ENCODE measurements at places on chromosomes 4 and X.

DNA sequence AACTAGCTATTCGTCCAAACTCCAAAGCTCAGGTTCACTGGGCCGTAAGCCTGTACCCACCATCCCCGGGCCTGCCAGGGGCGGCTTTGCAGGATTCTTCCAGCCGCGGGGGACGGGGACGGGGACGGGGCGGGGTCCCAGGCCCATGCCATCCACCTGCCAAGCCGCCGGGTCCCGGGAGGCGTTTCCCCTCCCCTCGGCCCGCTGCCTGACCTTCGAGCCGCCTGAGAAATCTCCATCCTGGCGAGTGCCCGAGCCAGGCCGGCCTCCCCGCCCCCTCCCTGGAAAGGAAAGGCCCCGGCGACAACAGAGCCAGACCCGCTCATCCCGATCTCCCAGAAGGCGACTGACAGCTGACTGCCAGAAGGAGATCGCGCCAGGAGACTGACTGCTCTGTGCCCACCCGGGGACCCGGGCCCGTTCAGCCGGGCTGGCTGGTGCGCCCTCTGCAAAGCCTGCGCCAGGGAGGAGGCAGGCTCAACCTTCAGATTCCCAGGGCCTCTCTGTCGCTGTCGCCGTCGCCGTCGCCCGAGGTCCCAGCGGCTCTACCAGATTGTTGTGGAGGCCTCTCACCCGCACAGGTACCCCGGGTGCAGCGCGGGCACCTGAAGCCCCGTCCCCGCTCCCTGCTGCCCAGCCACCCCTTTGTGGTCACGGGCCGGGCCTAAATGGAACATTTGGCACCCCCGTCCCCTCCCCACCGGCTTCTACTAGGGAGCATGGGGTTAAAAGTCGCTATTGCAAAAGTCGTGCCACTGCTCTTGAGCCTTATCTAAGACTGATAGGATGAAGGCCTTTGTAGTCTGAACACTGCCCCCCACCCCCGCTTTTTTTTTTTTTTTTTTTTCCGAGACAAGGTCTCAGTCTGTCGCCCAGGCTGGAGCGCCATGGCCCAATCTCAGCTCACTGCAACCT, at the start of gene RGN:
Gene RGN, plus strand, starts transcription at position 315 of the 915 bp plus-strand sequence. CDS start 2,702 bp downstream, outside the sequence.
- no peak for DNase-seq

GRCh38 chr4:42149004-42149403, 3.5 kb downstream of the BEND4 start:
- no peak for DNase-seq

GRCh38 chr4:52991472-52991871, 129.4 kb downstream of the RASL11B start:
- DNase-seq: no peak

- no peak for DNase-seq
These were observed 41.0 kb upstream of the GATB start for GRCh38 chr4:151801547-151802516.

- DNase-seq: no peak
These were observed 368.1 kb downstream of the UNC5C start for GRCh38 chr4:95180531-95181242.

DNA sequence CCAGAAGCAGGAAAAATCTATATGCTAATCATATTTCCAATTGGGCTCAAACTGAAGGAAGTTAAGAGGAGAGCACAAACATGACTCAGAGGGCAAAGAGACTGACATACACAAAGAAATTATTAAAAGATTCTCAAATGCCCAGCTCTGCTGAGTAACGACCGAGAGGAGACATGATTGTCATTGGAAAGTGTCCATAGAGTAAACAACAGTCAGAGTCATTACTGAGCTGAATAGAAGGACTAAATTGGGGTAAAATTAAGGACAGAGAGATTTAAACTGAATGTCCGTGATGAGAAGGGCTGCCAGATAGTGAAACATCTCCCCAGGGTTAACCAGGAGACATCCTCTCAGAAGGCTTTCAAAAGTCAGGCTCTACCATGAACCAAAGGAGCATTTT, 111.2 kb upstream of the GALNT7 start:
- DNase-seq: no peak

- DNase-seq: no peak
These were observed 107.6 kb upstream of the CBR4 start for GRCh38 chr4:169117591-169118081.

DNA sequence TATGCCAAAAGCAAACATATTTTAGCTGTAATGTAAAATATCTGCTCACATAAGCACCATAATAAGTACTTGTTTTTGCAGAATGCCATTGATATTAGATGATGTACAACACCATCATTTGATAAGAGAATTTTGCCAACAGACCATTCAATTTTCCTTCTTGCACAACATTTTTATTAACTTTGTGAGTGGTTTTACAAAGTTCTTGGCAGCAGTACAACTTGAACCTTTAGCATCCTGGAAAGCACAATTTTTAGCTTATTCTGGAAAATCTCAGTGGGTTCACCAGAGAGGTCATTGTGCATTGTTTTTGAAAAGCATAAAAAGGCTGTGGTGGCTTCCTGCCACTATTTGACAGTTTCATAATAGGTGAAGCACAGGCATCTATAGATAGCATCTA, 26.4 kb upstream of the REPS2 start:
- DNase-seq: no peak

DNA sequence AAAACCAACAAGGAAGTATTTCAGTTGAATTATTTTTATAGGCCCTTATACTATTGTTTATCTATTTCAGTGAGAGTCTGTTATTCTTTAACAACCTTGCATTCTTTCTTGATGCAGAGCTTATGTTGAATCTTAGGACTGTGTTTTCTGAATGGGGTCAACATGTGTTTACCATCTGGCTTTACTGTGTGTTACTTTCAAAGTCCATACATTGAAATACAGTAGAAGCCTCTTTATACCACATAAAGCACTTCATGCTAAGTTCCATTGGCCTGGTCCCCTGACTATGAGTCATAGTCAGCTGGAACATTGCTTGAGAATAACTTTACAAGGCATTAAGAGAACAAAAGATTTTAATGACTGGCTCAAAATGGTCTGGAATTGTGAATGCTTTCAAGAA, 152.6 kb downstream of the GASK1B start:
- no peak for DNase-seq

DNA sequence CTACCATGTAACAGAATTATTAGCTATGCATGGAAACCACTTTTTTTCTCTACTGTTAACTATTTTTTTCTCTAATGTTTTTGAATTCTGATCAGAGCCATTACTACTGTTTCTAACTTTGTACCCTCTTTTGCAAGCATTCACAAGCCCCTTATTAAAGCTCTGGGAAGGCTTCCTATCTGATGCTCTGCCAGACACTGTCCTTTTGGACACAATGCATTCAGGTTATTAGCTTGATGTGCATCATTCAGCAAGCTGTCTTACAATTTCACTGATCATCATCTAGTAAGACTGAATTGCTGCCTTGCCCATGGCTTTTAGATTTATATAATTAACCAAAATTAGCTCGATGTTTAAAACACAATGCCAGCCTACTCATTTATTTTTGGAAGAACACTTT, 155.1 kb downstream of the NR3C2 start:
- no peak for DNase-seq

GRCh38 chr4:52112411-52112810, 61.3 kb downstream of the SPATA18 start:
- DNase-seq: no peak

- no peak for DNase-seq
These were observed 213.8 kb upstream of the FGF13 start for GRCh38 chrX:138925330-138925729.

DNA sequence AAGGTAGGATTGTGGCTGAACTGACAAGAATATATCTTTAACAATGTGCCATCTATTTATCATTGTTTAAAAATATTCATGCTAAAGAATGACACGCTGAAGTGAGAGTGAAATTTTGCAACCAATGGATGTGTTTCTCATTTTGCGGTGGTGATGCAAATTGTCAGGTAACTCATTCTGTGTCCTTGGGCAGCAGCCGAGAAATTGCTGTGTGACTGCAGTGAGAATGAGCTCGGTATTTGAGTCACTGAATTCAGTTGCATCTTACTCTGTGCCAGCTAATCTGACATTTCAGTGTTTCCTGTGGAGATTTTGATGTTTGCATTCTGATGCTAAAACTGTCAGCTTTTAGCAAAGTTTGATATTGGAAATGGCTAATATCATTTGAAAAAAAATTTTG, 28.1 kb downstream of the MCUB start:
- DNase-seq: no peak

DNA sequence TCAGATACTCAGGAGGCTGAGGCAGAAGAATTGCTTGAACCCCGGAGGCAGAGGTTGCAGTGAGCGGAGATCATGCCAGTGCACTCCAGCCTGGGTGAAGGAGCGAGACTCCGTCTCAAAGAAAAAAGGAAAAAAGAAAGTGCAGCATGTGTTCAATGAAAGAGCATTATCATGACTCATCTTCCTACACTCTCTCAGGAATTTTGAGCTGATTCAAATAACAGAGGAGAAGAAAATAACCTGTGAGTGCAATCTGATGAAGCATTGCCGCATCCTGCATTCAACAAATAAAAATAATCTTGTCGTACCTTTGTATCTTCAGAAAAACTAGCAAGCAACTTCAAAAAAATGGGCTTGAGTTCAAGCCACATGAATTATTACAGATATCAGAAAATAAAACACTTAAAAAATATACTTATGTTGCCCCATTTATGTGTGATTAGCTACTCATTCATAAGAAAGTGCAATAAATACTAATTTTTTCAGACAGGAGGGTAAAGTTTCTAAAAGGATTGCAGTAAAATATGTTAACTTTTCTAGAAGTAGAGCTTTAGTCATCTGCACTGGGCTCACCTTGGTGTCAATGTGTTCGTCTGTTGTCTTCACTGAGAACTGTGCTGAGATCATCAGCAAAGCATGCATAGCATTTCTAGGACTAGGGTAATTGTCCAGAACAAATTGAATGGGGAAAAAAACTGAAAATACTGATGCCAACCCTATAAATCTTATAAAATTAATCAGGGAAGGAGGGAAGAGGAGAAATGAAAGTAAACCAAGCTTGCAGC, 90.4 kb upstream of the VCX3B start:
- DNase-seq: no peak

- DNase-seq: no peak
These were observed 25.3 kb upstream of the S100P start for GRCh38 chr4:6668391-6668790.

- DNase-seq: no peak
These were observed 5.3 kb downstream of the OCRL start for GRCh38 chrX:129545408-129545807.

DNA sequence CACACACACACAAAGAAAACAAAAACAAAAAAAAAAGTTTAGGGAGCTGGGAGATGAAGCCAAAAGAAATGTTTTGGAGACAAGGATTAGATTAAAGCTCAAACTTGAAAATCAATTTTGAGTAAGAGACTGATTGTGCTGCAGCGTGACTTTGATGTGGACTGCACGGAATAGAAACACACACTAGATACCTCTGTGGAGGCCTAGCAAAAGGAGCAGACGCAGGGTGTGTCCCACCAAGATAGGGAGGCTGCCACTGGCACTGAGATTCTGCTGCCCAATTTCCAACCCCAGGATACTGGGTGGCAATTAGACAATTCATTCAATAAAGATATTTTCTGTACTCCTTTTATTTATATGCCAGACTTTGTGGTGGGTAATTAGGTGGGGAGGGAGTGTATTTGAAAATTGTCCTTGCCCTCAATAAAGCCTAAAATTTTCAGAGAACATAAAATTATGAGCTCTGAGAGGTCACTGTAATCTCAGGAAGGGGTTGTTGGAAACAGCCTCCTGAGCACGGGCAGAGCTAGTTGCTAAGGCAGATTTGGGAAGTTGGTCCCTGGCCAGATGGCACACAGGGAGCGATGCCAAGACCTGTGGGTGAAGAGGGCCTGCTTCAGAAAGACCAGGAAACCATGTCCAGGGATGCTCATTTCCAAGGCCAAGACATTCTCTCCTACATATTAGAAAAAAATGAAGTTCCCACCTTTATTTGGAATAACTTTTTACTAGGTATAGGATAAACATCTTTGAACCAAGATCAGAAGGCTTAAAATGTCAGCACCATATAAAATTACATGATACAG, 1.9 kb upstream of the PPP3CA start:
- DNase-seq: no peak

GRCh38 chrX:112774651-112775293, 65.9 kb downstream of the AMOT start:
- no peak for DNase-seq

DNA sequence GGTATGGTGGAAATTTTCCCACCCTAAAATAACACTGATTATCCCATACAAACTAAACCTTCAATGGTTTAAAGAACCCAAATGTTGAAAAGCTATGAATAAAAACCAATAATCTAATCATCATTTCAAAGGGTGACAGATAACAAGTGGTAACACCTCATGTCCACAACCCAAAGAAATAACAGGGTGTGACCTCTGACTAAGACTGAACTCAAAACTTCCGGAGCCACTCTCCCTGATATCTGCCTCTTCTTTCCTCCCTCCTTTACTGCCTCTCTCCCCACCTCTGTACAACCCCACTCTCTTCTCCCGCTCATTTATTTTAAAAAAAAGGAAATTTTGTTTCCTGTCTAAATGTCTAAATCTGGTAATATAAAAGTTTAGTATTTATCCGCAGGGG, 11.5 kb downstream of the FBXW7 start:
- no peak for DNase-seq

DNA sequence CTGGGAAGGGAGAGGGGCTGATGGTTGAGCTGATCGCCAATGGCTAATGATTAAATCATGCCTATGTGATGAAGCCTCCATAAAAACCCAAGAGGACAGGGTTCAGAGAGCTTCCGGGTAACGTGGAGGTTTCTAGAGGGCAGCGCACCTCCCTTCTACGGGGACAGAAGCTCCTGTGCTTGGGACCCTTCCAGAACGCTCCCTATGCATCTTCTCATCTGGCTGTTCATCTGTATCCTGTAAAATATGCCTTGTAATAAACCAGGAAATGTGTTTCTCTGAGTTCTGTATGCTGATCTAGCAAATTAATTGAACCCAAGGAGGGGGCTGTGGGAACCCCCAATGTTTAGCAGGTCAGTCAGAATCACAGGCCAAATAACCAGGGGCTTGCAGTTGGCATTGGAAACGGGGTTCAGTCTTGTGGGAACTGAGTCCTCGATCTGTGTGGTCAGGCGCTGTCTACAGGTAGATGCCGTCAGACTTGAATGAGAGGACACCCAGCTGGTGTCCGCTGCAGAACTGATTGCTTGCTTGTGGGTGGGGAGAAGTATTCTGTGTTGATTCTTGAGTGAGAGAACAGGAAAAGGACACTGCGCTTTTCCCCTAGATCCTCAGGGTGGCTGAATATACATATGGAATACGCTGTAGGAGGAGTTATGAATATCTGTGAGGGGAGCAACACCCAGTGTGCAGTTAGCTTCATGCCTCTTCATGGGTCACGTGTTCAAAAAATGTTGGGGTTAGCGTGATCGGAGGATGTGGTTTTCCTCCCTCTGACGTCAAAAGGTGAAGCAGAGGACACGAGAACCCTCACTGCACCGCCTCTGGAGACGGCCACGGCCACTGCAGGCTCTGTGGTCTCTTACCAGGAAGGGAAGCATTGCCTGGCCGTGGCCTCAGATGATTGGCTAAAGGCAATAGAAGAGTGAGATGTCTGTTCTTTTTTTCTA, 29.2 kb downstream of the HTT-AS start:
- DNase-seq: no peak

GRCh38 chr4:6221851-6222760, 21.8 kb upstream of the JAKMIP1 start:
- peak; percentile 72 for DNase-seq

GRCh38 chrX:38312436-38312835, 14.9 kb downstream of the RPGR start:
- DNase-seq: no peak

- DNase-seq: no peak
These were observed 121.8 kb upstream of the TMEM47 start for GRCh38 chrX:34778916-34779315.

GRCh38 chr4:87053802-87054767, 119.3 kb downstream of the AFF1 start:
- DNase-seq: no peak

- DNase-seq: no peak
These were observed 1720.2 kb downstream of the PCDH7 start for GRCh38 chr4:32440391-32440790.

Measured in hypothalamus (tissue), 51 donors.